ENCODE measurements at places on chromosomes 1 and 21. TPM values are rescaled to one million over a fixed set of nuclear protein-coding genes. Genes with fewer than 3 reads are reported as not detected.

The HRNR gene
- not detected for total RNA-seq

The KCND3 gene
- total RNA-seq = 3.5 TPM

The RNF115 gene
- total RNA-seq = 9.0 TPM

The FNDC5 gene
- 66.2 TPM for total RNA-seq

The RASSF5 gene
- 9.5 TPM for total RNA-seq

The NUAK2 gene
- total RNA-seq = 2.2 TPM

The ZNF648 gene
- total RNA-seq = not detected

The CLEC20A gene
- not detected for total RNA-seq

The CAMK2N1 gene
- total RNA-seq = 4.7 TPM

The LCE2A gene
- not detected for total RNA-seq

The ACKR1 gene
- not detected for total RNA-seq

The NPPA gene
- 0.61 TPM for total RNA-seq

The OR10J1 gene
- not detected for total RNA-seq

The TIAM1 gene
- 6.0 TPM for total RNA-seq

The GPR161 gene
- total RNA-seq = 19.3 TPM

The LGALS8 gene
- total RNA-seq = 13.3 TPM

The CRP gene
- not detected for total RNA-seq

The FAM72B gene
- 15.2 TPM for total RNA-seq

The AIM2 gene
- total RNA-seq = not detected

The DENND2C gene
- 1.7 TPM for total RNA-seq

The JMJD4 gene
- total RNA-seq = 23.8 TPM

The CRYBG2 gene
- total RNA-seq = not detected

The TMEM240 gene
- 1.9 TPM for total RNA-seq

The MYBPHL gene
- 5.9 TPM for total RNA-seq

The NES gene
- 359 TPM for total RNA-seq

The MNDA gene
- total RNA-seq = not detected

The TTLL7 gene
- total RNA-seq = 25.2 TPM

The TOR3A gene
- 15.4 TPM for total RNA-seq

The C4BPB gene
- not detected for total RNA-seq

The TFAP2E gene
- 9.8 TPM for total RNA-seq

The BATF3 gene
- 15.6 TPM for total RNA-seq

The NBPF9 gene
- total RNA-seq = 13.3 TPM

The TMEM269 gene
- total RNA-seq = 0.05 TPM

The S100A7 gene
- total RNA-seq = not detected

The AMY1B gene
- not detected for total RNA-seq

The HPCA gene
- not detected for total RNA-seq

The DNASE2B gene
- total RNA-seq = not detected

The C21orf58 gene
- total RNA-seq = 33.0 TPM

The PSEN2 gene
- 41.4 TPM for total RNA-seq

The WLS gene
- 43.2 TPM for total RNA-seq

The CELA2B gene
- total RNA-seq = 18.3 TPM

The ARHGAP30 gene
- total RNA-seq = 0.23 TPM

The PPIAL4G gene
- total RNA-seq = not detected

The RPTN gene
- not detected for total RNA-seq

The NT5C1A gene
- total RNA-seq = not detected

The NECTIN4 gene
- total RNA-seq = not detected

The CHRM3 gene
- 0.47 TPM for total RNA-seq

The LCE1A gene
- total RNA-seq = not detected

The WNT3A gene
- total RNA-seq = not detected

The CYP4Z1 gene
- total RNA-seq = not detected

The HDAC1 gene
- 160 TPM for total RNA-seq

The SPSB1 gene
- 0.43 TPM for total RNA-seq

The RAP1GAP gene
- 5.2 TPM for total RNA-seq

The CDCA8 gene
- total RNA-seq = 58.5 TPM

The NEGR1 gene
- total RNA-seq = 0.99 TPM

The LCE3E gene
- total RNA-seq = not detected

The SELP gene
- not detected for total RNA-seq

The RNF186 gene
- 0.73 TPM for total RNA-seq

All from SJCRH30 (cell line).